ENCODE measurements at places on chromosomes 4 and X.

GRCh38 chr4:60812811-60813210, 387.3 kb upstream of the ADGRL3 start:
- no peak for DNase-seq

GRCh38 chr4:147730333-147730732, 1.6 kb upstream of the ARHGAP10 start:
- no peak for DNase-seq

DNA sequence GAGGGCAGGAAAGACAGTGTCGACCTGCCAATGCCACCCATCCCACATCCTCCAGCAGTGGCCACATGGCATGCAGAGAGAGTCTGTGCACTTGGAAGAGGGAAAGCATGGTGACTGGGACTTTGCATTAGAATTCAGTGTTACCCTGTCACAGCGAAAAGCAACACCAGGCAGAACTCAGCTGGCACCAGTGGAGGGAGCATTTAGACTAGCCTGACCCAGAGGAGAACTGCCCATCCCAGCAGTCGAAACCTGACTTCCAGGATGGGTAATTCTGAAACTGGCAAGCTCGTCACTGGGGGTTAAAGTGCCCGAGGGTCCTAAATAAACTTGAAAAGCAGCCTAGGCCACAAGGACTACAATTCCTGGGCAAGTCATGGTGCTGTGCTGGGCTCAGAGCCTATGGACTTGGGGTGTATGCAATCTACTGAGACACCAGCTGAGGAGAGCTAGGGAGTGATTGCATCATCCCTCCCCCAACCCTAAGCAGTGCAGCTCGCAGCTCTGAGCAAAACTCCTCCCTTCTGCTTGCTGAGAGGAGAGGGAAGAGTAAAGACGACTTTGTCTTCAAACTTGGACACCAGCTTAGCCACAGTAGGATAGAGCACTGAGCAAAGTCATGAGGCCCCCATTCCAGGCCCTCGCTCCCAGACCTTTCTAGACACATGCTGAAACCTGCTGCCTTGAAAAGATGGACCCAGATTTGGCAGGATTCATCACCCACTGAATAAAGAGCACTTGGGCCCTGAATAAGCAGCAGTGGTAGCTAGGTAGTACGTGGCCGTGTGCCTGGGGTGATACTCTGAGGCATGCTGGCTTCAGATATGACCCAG, 68.8 kb downstream of the DDX60L start:
- no peak for DNase-seq

GRCh38 chr4:154744341-154744926, 634 bp downstream of the LRAT start:
- no peak for DNase-seq

GRCh38 chr4:169438057-169438480, 167.3 kb upstream of the SH3RF1 start:
- DNase-seq = no peak

GRCh38 chr4:8185295-8185694, 13.8 kb upstream of the SH3TC1 start:
- no peak for DNase-seq

DNA sequence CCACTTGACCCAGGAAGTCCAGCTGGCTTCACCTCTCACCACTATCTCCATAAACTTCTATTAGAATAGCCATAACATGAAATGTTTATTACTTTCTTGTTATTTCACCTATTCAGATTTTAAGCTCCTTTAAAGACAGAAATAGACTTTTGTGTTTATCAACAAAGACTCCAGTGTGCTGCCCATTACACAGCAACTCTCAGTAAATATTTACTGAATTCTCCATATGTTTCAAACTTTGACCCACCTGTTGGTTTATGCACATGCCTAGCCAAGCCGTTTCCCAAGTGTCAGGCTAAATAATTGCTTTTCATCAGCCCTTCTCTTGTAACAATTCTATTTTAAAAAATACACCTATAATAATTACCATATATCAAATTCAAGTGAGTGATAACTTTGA, 242.9 kb upstream of the NEIL3 start:
- no peak for DNase-seq

GRCh38 chr4:186304866-186305505, 39.0 kb downstream of the F11 start:
- no peak for DNase-seq

- peak; percentile 38 for DNase-seq
Observed at GRCh38 chr4:40630335-40631021, 814 bp upstream of the RBM47 start.

DNA sequence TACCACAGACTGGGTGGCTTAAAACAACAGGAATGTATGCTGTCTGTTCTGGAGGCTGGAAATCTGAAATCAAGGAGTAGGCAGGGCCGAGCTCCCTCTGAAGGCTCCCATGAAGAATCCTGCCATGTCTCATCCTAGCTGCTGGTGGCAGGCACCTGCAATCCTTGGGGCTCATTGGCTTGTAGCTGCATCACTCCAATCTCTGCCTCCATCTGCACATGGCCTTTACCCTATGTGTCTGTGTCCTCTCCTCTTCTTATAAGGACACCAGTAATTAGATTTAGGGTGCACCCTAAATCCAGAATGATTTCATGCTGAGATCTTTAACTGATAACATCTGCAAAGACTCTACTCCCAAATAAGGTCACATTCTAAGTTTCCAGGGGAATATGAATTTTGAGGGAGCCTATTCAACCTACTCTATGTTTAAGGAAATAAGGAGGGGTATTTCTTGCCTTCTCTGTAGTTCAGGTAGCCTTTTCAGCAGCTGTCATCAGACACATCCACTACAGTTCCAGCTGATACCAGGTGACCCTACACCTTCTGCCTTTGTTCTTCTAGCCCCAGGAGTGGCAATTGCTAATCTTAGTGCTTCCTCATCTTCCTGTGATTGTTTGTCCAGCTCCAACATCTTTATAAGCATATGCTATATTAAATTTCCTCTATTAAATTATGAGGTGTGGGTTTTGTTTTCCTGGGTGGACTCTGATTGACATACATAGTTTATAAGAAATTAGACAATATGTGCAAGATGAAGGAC, 295.1 kb upstream of the TAPT1 start:
- no peak for DNase-seq

- no peak for DNase-seq
Observed at GRCh38 chr4:2754848-2755819, 1.0 kb downstream of the TNIP2 start.

DNA sequence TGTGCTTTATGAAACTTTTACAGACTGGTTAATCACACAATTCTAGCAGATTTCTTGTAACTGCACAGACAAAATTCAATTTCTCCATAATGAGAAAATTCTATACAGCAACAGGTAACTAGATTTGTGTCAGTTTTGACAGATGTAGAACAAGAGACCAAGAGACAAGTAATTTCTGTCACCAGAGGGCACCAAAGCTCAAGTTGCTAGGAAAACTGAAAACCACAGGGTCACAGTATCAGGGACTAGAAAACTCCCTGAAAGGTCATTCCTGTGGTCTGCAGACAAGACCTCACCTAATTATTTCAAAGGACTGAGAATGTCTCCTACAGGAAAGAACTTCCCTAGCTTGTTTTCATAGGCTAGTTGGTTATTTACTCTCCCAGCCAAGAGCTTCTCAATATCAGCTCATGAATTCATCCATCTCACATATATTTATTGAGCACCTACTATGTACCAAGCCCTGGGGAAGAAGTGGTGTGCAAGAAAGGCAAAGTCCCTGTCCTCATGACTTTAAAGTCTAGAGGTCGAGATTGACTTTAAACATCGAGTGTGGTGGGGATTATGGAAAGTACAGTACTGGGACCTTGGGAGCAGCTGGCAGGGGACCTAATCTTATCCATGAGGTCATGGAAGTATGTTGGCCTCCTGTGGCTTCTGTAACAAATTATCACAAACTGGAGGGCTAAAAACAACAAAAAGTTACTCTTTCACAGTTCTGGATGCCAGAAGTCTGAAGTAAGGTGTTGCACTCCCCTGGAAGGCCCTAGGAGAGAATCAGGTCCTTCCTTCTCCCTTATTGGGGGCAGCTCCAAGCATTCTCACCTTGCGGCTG, 47.8 kb upstream of the SETD7 start:
- peak; percentile 22 for DNase-seq

GRCh38 chr4:66266035-66266434, 595.7 kb upstream of the EPHA5 start:
- no peak for DNase-seq

DNA sequence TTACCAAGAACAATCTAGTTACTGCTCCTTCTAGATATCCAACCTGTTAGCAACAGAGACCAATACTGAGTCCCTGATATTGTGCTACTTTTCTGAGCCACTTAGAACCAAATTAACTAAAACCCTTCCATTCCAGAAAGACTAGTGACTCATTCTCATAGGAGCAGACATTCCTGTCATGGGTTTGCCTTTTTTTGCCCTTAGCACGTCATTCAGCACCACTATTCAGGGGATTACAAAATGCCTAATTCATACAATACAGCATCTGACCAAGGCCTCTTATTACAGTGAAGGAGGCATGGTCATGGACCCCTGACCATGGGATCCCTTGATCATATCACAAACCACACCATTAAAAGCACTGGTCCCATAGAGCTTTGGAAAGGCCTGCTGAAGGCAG, 123.8 kb upstream of the CXCL13 start:
- DNase-seq = no peak

DNA sequence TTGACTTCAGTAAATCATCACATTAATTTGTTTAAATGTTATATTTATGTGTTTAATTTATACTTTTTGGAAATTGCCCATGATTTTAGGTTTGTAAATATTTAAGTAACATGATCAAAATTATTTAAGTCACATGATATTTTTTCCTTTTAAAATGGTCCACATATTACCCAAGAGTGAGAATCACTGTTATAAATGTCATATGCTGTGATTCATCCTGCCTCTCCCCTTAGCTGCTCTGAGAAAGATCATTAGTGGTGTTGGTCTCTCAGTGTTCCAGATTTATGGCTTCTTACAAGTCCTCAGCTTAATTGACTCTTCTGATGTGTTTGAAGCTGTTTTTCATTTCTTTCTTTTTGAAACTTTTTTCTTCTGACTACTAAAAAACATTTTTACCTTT, 70.1 kb downstream of the SPANXN4 start:
- no peak for DNase-seq

- peak; percentile 50 for DNase-seq
Observed at GRCh38 chrX:150365051-150365989, 2.2 kb downstream of the MAMLD1 start.
